ENCODE measurements at places on chromosomes 4 and X. TPM values are rescaled to one million over a fixed set of nuclear protein-coding genes. Genes with fewer than 3 reads are reported as not detected.

- H3K4me1 ChIP-seq = peaks cover 10% of the 10 kb centered on the region
- no peak overlapping the region for H3K27ac ChIP-seq
Observed at GRCh38 chrX:38409289-38409688, 56.9 kb downstream of the OTC start.

- no peaks in the 10 kb centered on the region for H3K27me3 ChIP-seq
- no peak for DNase-seq
- H3K4me3 ChIP-seq = no peak overlapping the region
- H3K27ac ChIP-seq = no peak overlapping the region
- H3K36me3 ChIP-seq = no peaks in the 10 kb centered on the region
Observed at GRCh38 chrX:45164995-45165394, 35.7 kb downstream of the DIPK2B start.

GRCh38 chrX:112830540-112830939, 10.1 kb downstream of the AMOT start:
- DNase-seq = no peak
- no peaks in the 10 kb centered on the region for H3K27me3 ChIP-seq
- peaks cover 42% of the 10 kb centered on the region for H3K4me1 ChIP-seq
- H3K4me3 ChIP-seq = no peak overlapping the region
- no peak overlapping the region for H3K27ac ChIP-seq
- H3K36me3 ChIP-seq = peaks cover 22% of the 10 kb centered on the region

- H3K27ac ChIP-seq = no peak overlapping the region
- peaks cover 9% of the 10 kb centered on the region for H3K36me3 ChIP-seq
- H3K27me3 ChIP-seq = no peaks in the 10 kb centered on the region
- DNase-seq = no peak
- no peak overlapping the region for H3K4me3 ChIP-seq
- no peaks in the 10 kb centered on the region for H3K4me1 ChIP-seq
Observed at GRCh38 chr4:187739771-187740170, 255.8 kb upstream of the ZFP42 start.

- H3K4me3 ChIP-seq = no peak overlapping the region
- no peaks in the 10 kb centered on the region for H3K36me3 ChIP-seq
- H3K27me3 ChIP-seq = peaks cover 60% of the 10 kb centered on the region
- no peak for DNase-seq
Observed at GRCh38 chr4:1136048-1136447, 22.7 kb upstream of the RNF212 start.

GRCh38 chr4:140559696-140560095, 9.1 kb downstream of the UCP1 start:
- DNase-seq = no peak
- no peak overlapping the region for H3K27ac ChIP-seq

The TAF7L gene
- 0.19 TPM for total RNA-seq

The CENPVL3 gene
- 11.1 TPM for total RNA-seq

All from neural crest cell (in vitro differentiated cells).